Thoracic aorta (tissue), 2 donors: ENCODE measurements at places on chromosomes 2 and 18. TPM values are rescaled to one million over a fixed set of nuclear protein-coding genes. Genes with fewer than 3 reads are reported as not detected.

DNA sequence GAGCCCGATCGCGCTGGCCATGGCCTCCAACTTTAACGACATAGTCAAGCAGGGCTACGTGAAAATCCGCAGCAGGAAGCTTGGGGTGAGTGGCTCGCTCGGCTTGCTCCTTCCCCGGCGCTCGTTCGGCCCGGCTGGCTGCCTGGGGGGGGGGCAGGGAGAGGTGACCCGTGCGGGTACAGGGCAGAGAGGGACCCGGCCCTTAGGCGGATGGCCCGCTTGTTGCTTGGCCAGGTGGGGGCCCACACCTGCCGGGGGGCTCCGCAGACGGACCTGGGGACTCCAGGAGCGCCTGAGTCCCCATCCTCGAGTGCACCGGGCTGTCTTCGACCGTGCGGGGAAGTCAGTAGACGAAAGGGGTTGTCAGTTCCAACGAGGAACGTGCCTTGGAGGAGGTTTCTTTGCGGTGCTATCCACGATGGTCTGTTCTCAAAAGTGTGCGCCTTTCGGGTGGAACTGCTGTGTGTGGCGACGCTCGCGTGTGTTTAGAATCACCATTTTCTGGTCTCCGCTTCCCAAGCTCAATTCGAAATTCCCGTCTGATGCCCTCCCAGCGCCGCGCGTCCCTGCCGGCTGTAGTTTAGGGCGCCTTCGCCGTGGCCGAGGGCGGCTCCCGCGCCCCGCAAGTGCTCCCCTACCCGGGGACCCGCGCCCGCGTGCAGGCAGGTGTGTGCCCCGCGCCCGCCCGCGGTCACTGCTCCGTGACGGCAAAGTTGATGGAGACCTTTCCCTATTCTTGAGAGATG, 711 bp downstream of the DOK6 start:
- no peaks in the 10 kb centered on the region for H3K36me3 ChIP-seq
- peak overlapping the region; percentile 70 for H3K4me3 ChIP-seq
- DNase-seq = no peak
- peak overlapping the region; percentile 17 for H3K27ac ChIP-seq

- no peaks in the 10 kb centered on the region for H3K36me3 ChIP-seq
- no peak overlapping the region for H3K4me3 ChIP-seq
- DNase-seq = peak; percentile 17
- H3K4me1 ChIP-seq = no peaks in the 10 kb centered on the region
Measured at GRCh38 chr18:31741097-31741735, 19.5 kb downstream of the SLC25A52 start.

Gene KHK
- total RNA-seq = 2.6 TPM

Gene CHRNG
- total RNA-seq = not detected

Gene DNAJB2
- 61.2 TPM for total RNA-seq
